ENCODE measurements at places on chromosomes 1 and 21.

GRCh38 chr1:172832006-172832725 is 173.3 kb downstream of the FASLG start:
- DNase-seq, result no peak

DNA sequence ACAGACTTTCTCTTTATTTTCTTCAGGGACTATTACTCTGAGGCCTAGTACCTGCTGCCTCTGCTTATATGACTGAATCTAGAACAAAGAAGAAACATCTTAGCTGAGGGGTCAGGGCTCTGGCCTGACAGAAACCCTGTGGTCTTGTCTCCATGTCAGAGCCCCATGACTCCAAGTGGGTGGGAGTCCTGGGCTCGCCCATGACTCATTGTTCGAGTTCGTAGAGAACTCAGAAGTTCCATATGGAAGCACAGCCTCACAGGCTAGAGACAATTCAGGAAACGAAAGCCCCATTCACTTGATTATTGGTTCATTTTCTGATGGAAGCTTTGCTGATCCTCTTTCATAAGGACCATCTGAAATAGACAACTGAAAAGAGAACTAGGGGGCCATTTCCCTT is 73.2 kb downstream of the CD58 start:
- no peak for DNase-seq

- DNase-seq, result no peak
Observed at GRCh38 chr1:31458287-31458896, 45.4 kb downstream of the SERINC2 start.

- DNase-seq, result no peak
Observed at GRCh38 chr1:36406440-36406839, 8.7 kb upstream of the LSM10 start.

GRCh38 chr1:63690966-63691700 is 82.7 kb upstream of the ROR1 start:
- no peak for DNase-seq

GRCh38 chr1:81237473-81238089 is 563.2 kb upstream of the ADGRL2 start:
- DNase-seq, result peak; percentile 27

Data from renal pelvis (tissue), 12 donors.